EL (cell line): ENCODE measurements at places on chromosomes 7 and 10.
A peak's percentile ranks its signal among the peaks of the same experiment; 100 is the strongest.

DNA sequence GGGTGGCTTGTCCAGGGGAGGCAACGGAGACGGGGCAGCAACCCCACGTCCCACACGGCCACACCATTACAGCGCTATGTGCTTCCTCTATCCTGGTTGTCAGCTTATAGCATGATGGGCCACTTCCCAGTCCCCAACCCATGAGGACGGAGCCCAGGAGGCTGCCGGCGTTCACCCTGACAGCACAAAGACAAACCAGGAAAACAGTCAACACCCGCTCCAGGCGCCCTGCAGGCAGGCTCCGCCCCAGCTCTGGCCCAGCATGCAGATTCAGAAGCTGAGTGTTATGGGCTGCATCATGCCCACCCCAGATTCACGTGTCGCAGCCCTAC, 14.8 kb downstream of the WDR86 start:
- no peak for DNase-seq

- no peak for DNase-seq
These were observed 195.9 kb downstream of the DIP2C start for GRCh38 chr10:493391-494148.

DNA sequence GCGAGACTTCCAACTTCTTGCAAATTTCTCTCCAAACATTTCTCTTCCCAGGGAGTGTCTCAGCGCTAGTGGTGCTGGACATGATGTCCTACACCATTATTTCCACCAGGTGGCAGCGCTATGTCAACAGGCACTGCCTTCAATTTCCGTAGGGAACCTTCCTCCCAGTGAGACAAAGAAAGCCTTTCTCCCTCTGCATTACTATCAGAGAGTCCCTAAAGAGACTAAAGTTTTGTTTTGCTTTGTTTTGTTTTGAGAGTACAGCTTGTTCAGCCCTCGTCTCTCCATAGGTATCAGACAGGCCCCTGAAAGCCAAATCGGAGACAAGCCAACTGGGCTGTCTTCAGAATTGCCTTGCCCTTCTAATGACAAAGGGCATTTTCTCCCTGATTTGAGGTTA, 44.2 kb upstream of the GGCT start:
- peak; percentile 74 for DNase-seq

DNA sequence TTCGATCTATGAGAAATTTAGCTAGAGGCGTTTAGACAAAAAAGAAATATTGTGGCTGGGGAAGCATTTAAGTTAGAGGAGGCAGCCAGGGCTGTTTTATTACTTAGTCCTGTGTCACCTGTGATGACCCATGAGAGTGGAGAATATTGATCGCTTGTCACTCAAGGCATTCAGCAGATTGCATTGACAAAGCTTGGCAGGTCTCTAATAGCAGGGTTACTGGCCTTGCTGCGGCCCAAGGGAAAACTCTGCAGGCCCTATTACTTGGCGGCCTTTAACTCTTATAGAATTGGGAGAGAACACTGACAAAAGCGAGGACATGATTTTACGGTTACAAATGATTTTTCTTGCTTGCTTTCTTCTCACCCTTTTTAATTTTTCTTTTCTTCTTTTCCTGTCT, 473.5 kb downstream of the AUTS2 start:
- DNase-seq = no peak

DNA sequence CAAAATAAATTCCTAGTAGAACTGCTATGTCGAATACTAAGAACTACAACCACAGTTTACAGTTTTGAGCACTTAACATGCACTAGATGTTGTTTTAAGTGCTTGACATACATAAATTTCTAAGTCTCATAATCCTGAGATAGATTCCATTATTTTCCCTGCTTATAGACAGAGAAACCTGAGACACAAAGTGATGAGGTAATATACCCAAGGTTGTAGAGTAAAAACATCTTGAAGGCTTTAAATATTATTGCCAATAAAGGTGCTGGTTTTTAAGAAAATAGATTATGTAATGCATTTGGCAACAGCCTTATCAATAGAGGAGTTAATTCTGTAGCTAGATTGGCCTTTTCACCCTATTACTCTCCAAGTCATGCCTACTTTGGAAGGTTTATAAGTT, 48.2 kb downstream of the PLEKHA8 start:
- DNase-seq = no peak

- DNase-seq = peak; percentile 48
These were observed 18.7 kb downstream of the SRRM3 start for GRCh38 chr7:76220185-76221057.
